ENCODE measurements at places on chromosomes 13 and 19.
A peak's percentile ranks its signal among the peaks of the same experiment; 100 is the strongest.

DNA sequence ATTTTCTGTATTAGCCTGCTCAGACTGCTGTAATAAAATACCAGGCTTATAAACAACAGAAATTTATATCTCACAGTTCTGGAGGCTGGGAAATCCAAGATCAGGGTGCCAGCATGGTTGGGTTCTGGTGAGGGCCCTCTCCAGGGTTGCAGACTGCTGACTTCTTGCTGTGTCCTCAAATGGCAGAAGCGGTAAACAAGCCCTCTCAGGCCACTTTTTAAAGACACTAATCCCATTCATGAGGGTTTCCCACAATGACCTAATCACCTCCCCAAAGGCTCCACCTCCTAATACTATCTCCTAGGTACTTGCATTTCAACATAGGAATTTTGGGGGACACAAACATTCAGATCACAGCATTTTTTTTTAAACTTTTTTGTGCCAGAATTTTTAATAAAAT, 159.3 kb downstream of the PDS5B start:
- no peak for DNase-seq

GRCh38 chr19:33394723-33395560, 21.4 kb downstream of the CEBPG start:
- DNase-seq: no peak

GRCh38 chr13:46739447-46740098, 57.4 kb downstream of the ESD start:
- no peak for DNase-seq

- DNase-seq: no peak
These were observed 21.3 kb downstream of the TNFSF11 start for GRCh38 chr13:42595253-42595571.

GRCh38 chr13:52158629-52159158, 703 bp downstream of the NEK3 start:
- no peak for DNase-seq

GRCh38 chr19:38663957-38664502, 16.6 kb downstream of the ACTN4 start:
- no peak for DNase-seq

DNA sequence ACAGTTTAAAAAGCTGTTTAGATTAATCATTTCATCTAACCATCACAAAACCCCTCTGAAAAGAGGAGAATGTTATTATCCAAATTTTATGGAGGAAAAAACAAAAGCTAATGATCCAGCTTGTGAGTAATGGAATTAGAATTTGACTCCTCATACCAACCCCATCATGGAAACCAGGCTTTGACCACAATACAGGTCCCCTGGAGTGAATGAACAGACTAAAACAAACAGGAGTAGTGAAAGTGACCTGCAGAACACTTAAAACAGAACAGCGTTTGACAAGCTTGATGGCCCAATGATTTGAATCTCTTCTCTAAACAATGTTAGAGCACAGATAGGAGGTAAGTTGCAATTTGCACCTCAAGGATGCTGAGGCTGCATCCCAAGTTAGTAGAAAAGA, 230.0 kb downstream of the DCT start:
- DNase-seq: no peak

GRCh38 chr19:12695997-12696365, 450 bp downstream of the FBXW9 start:
- no peak for DNase-seq

- peak; percentile 49 for DNase-seq
These were observed 36.3 kb downstream of the ELF1 start for GRCh38 chr13:40982772-40983171.

DNA sequence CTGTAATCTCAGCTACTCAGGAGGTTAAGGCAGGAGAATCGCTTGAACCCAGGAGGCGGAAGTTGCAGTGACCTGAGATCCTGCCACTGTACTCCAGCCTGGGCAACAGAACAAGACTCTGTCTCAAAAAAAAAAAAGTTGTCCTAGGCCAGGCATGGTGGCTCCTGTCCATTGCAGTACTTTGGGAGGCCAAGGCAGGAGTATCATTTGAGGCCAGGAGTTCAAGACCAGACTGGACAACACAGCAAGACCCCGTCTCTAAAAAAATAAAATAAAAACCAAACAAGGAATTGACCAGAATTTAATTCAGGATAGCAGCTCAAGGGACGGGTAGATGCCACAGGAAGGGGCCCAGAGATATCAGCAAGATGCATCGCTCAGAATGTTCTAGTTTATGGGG, 4.9 kb downstream of the SULT2B1 start:
- DNase-seq: no peak

DNA sequence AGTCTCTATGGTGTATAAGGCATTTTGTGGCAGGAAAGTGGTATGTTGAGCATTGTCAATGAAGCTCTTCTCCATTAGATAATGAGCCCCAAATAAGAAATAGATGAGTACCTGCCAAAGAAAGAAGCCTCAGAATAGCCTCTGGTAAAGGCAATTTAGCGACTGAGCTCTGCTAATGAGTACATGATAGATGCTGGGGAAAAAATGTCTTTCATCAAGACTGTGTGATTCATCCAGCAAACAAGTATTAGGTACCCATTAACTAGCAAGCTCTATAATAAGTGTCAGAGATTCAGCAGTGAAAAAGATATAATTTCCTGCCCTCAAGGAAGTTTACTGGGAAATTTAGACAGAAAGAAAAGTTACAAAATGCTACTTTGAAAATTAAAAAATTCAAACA, 294.6 kb downstream of the ITGBL1 start:
- no peak for DNase-seq

GRCh38 chr19:54282686-54283470, 2.0 kb upstream of the LILRB2 start:
- no peak for DNase-seq

GRCh38 chr19:5339198-5339949, 1.2 kb downstream of the PTPRS start:
- no peak for DNase-seq

- no peak for DNase-seq
These were observed 53.5 kb upstream of the ZNF507 start for GRCh38 chr19:32291876-32292275.

DNA sequence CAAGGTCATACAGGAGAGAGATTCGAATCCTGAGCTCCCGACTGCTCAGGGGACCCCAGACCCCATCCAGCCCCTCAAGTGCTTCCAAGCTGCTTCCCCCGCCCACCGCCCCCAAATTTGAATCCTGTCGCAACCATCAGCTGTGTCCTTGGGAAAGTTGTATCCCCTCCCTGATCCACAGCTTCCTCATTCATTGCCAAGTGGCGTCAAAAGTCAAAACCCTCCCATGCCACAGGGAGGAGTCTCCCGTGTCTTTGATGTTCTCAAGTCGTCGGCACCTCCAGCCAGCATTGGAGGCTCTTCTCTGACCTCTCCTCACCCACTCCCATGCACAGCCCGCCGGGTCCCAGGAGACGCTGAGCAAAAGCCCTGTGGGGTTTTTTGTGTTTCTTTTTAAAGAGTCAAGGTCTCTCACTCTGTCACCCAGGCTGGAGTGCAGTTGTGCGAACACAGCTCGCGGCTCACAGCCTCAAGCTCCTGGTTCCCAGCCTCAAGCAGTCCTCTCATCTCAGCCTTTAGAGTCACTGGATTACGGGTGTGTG, 2.8 kb upstream of the IFI30 start:
- no peak for DNase-seq

DNA sequence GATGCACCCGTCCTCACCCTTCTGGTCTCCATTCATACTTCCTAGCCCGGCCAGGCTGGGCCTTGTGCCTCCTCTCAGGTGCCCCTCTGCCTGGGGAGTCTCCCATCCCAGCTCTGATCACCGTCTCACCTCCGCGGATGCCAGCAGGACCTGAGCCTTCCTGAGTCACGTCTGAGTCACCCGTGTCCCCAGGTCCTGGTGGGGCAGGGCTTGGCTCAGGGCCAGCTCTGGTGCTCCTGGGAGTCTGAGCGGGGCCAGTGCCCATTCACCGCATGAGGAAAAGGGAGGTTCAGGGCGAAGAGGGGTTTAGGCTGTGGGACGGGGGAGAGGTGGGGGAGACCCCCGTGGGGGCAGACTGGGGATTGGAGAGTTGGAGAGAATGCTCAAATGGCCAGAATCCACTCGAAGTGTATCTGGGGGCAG, 593 bp downstream of the ATP8B3 start:
- peak; percentile 31 for DNase-seq

DNA sequence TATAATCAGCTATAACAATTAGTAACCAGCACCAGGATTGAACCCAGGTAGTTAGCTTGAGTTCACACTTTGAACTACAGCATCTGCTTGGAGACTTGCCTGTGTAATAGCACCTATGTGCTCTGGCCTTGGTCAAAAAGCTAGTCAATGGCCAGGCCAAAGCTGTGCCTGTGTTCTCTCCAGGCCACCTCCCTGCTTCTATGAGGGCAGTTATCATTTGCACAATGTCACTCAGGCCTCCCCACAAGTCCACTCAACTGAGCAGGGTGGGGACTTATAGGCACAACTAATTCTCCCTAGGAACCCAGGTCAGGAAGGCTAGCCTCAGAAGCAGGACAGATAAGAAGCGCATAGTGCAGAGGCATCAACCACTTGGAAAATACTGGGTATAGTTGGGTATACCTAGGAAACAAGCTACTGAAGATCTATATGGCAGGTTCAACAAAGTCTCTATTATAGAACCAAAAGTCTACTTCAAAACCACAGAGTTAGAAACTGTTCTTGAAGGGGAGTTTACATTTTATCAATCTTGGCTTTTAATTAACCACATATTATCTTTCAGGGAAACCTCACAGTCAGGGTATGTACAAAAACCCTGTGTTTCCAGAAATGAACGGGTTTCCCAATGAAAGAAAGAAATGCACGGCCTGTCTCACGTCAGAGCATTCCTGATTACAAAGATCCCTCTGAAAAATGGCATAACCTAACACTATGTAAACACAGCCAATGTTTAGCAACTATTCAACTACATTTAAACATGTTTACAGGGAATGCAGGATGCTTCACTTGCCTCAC, 140.9 kb downstream of the ABCC4 start:
- no peak for DNase-seq

DNA sequence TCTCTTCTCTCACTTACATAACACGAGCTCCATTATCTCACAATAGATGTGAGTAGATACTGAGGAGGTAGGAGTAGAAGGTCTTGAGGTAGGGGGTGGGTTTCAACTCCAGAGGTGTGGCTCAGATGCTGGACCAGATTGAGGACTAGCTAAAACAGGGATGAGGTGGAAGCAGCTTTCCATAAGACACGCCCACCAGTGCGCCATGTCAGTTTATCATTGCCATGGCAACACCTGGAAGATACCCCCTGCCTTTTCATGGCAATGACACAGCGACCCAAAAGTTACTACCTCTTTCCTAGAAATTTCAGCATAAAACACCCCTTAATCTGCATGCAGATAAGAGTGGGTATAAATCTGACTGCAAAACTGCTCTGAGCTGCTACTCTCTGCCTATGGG, 44.1 kb downstream of the KCTD15 start:
- no peak for DNase-seq

- no peak for DNase-seq
These were observed 10.4 kb downstream of the NUDT19 start for GRCh38 chr19:32702010-32702409.

DNA sequence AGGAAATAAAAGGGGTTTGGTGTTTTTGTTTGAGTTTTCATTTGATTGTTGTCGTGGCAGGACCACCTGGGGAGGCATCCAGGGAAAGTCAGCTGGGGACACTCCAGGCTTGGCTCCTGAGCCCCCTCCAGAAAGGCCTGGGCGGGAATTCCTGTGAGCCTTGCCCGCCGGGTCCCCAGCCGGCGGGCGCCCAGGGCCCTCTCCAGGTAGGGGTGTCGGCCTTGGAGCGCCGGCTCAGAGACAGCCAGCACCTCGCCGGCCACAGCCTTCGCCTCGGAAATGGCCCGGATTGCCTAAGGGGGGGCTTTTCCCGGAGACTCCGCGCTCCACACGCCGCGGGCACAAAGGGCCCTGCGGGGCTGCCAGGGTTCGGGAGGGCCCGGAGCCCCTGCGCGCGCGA, 125.0 kb downstream of the TNFRSF19 start:
- no peak for DNase-seq

- DNase-seq: no peak
These were observed 71.0 kb upstream of the SLC15A1 start for GRCh38 chr13:98823442-98823841.

DNA sequence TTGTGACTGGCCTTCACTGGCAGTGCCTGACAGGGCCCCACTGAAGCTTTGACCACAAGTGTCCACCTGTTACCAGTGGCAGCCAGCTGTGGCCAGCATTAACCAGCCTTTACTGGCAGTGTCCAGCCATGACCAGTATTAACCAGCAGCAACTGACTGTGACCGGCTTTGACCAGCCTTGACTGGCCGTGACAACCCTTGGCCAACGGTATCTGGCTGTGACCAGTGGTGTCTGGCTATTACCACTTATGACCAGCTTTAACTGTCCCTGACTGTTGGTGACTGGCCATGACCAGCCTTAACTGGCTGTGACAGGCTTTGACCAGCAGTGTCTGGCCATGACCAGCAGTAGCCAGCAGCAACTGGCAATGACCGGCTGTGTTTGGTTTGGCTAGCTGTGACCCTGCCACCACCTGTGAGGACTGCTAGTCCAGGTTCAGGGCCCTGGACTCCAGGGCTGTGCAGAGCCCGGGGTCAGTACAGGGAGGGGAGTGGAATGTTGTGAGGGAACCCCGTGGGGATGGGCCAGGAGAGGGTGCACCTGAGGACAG, 32.2 kb downstream of the CKM start:
- no peak for DNase-seq

DNA sequence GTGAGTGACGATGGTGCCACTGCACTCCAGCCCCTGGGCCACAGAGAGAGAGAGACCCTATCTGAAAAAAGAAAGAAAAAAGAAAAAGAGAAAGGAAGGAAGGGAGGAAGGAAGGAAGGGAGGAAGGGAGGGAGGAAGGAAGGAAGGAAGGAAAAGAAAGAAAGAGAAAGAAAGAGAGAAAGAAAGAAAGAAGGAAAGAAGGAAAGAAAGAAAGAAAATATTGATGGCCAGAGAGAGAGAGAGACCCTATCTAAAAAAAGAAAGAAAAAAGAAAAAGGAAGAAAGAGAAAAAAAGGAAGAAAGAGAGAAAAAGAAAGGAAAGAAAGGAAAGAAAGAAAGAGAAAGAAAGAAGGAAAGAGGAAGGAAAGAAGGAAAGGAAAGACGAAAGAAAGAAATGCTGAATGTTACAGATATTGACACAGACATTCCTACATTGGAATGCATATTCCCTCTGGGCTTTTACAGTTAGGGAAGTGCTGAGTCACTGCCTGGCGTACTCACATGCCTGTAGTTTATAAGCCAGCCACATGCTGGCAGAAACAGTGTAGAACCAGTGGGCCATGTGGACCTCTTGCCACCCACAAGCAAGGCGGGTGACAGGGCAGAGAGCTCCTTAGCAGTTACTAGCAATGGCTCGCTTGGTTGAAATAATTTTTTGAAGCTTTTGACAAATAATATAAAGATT, 34.6 kb upstream of the SLC46A3 start:
- no peak for DNase-seq

- peak; percentile 92 for DNase-seq
These were observed 14.7 kb upstream of the ADGRE5 start for GRCh38 chr19:14366529-14366928.

DNA sequence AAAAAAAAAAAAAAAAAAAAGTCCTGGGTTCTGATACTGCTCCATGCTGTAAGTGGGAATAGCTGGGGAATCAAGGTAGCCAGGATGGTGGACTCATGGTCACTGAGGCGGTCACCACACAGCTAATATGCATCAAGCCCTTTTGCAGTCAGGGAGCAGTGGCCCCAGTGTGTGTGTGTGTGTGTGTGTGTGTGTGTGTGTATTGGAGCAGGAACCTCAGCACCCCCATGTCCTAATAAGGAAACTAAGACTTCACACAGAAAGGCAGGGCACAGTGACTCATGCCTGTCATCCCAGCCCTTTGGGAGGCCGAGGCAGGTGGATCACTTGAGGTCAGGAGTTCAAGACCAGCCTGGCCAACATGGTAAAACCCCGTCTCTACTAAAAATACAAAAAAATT, 12.0 kb downstream of the B3GNT3 start:
- no peak for DNase-seq

GRCh38 chr13:99528547-99528946, 27.3 kb downstream of the TM9SF2 start:
- DNase-seq: peak; percentile 11
